Diencephalon (tissue), 1 donor: ENCODE measurements at places on chromosomes 16 and 17. TPM values are rescaled to one million over a fixed set of nuclear protein-coding genes. Genes with fewer than 3 reads are reported as not detected.

The YBX2 gene
- total RNA-seq: 1.4 TPM

The EVPLL gene
- total RNA-seq: 0.69 TPM

The RDM1 gene
- 3.0 TPM for total RNA-seq

The CCDC78 gene
- 8.8 TPM for total RNA-seq

The KRTAP4-3 gene
- not detected for total RNA-seq

The MYH8 gene
- total RNA-seq: under 0.01 TPM

The KRTAP9-4 gene
- total RNA-seq: not detected

The SCN4A gene
- 0.92 TPM for total RNA-seq

The MYH2 gene
- total RNA-seq: under 0.01 TPM

The SMIM36 gene
- not detected for total RNA-seq

The NT5C3B gene
- total RNA-seq: 145 TPM

The CD79B gene
- total RNA-seq: 0.92 TPM

The COPRS gene
- total RNA-seq: 49.1 TPM

The PABPN1L gene
- total RNA-seq: not detected

The CRISPLD2 gene
- total RNA-seq: 4.6 TPM

The IGF2BP1 gene
- 2.8 TPM for total RNA-seq

The ZPBP2 gene
- not detected for total RNA-seq

The TBX2 gene
- total RNA-seq: 1.4 TPM

The ZSCAN10 gene
- total RNA-seq: not detected

The PARD6A gene
- total RNA-seq: 13.4 TPM

The TBC1D26 gene
- 0.23 TPM for total RNA-seq

The PSMD3 gene
- 66.0 TPM for total RNA-seq

The PYDC1 gene
- 0.92 TPM for total RNA-seq

The CA10 gene
- total RNA-seq: 93.2 TPM

The LPO gene
- total RNA-seq: 0.23 TPM

The TMC6 gene
- total RNA-seq: 5.1 TPM

The STRADA gene
- 32.3 TPM for total RNA-seq

The NPIPA2 gene
- total RNA-seq: 0.69 TPM

The CCL1 gene
- not detected for total RNA-seq

The NPIPB9 gene
- 4.6 TPM for total RNA-seq

The CMTM2 gene
- total RNA-seq: not detected

The ARHGDIG gene
- 68.7 TPM for total RNA-seq

The TPSD1 gene
- not detected for total RNA-seq
